ENCODE measurements at places on chromosomes 4 and X.
A peak's percentile ranks its signal among the peaks of the same experiment; 100 is the strongest.

GRCh38 chr4:71870456-71870855 lies 86.6 kb upstream of the GC start:
- no peak for DNase-seq

DNA sequence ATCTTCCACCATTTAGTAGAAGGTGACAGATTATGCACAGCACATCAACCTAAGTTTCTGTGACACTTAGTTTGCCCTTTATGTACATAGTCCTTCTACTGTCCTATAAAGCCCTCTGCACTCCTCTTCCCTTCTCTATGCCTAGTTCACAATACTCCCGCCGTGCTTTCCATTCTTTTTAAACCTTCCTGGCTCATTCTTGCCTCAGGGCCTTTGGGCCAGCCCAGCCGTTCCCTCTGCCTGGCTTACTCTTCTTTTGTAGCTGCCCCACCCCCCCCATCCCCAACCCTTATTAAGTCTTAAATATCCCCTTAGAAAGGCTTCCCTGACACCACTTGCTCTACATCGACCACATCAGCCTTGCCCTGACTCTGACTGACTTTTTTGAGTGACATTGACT lies 33.0 kb downstream of the SGMS2 start:
- DNase-seq: no peak

DNA sequence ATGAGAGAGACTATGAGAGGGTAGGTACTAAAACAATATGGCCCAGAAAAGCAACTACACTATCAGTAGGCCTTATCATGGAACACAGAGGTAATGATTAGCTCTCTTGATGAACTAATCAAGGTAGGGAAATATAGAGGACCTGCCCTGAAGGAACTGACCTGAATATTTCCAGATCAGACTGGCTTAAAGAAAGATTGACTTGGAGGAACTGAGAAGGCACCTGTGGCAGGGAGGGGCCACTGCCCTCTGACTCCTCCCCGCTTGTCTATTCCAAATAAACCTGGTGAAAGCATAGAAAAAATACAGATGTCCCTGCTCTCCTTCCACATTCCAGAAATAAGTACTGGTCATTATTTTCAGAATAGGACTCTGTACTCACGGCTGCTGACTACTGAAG lies 5.5 kb downstream of the RPS6KA6 start:
- DNase-seq: no peak

GRCh38 chrX:151977923-151978322 lies 3.4 kb upstream of the GABRE start:
- DNase-seq: no peak

GRCh38 chr4:183256756-183257385 lies 63.2 kb downstream of the CLDN22 start:
- DNase-seq: no peak

DNA sequence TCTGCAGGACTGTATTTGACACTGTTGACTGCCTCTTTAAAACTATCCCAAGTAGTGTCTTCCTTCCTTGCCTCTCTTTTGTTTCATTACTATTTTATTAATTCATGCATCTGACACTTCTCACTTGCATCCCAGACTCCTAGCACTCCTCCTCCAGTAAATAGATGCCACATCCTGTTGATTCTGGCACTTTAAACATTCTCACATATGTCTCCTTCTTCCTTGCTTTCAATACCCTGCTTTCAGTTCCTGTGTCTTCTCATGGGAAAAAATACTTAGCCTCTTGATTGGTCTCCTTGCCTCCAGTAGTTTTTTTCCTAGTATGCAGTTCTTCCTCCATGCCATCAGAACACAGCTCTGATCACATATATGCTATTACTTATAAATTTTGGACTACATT lies 5.1 kb downstream of the RNF128 start:
- no peak for DNase-seq

- DNase-seq: no peak
These were observed 8.3 kb downstream of the GPRIN3 start for GRCh38 chr4:89299153-89299791.

- DNase-seq: no peak
These were observed 186.1 kb upstream of the CASK start for GRCh38 chrX:42109428-42109827.

- DNase-seq: no peak
These were observed 80.4 kb downstream of the CT47B1 start for GRCh38 chrX:120795301-120795700.

- peak; percentile 57 for DNase-seq
These were observed 969 bp downstream of the STIM2 start for GRCh38 chr4:26861434-26862186.

DNA sequence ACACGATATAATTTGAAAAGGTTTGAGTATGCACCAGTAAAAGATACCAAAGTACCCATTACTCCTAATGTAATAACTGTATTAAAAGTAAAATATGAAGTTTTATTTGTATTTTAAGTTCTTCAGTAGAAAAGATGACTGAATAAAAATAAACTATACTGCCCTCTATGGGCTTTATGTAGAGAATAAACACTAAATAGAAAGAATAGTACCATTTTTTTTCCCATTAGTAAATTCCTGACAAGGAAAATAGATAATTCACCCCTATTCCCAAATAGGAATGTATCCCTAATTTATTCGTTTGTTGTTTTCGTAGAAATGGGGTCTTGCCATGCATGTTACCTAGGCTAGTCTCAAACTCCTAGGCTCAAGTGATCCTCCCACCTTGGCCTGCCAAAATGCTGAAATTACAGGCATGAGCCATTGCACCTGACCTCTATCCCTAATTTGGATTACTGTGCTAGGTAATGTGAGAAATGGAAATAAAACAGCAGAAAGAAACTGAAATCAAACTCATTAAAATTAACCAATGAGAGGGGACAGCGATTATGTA lies 73.6 kb upstream of the COX18 start:
- DNase-seq: no peak

DNA sequence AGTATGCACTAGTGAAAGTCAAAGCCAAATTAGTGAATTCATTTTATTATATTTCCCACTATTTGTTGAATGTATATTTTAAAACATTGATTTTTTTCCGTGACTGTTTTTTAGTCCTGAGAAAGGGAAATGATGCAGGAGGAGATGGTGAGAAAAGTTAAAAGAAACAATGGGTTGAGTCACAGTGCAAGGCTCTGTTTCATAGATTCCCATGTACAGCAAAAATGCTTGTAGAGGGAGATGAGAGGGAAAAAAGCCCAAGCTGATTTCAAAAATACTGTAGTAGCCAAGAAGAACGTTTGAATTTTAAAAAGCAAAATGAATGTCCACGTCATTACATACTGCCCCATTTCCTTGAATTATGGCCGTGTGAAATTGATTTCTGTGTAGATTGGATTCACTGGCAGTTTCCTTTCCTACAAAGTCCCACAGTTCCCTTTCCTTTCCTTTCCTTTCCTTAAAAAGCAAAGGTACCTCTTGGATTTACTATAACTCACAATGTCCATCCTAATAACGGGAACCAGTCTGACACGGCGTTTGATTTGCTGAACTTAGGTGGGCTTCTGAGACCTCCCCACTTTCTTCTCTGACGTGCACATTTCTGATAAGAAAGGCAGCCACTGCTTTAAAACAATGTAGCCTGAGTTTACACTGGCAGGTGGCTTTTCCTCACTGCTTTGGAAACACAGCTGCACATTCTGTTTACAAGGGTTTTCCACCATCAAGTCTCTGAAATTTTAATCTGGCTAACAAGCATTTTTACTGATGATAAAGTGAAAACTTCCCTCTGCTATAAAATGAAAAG lies 63.7 kb downstream of the SPCS3 start:
- DNase-seq: no peak

- DNase-seq: no peak
These were observed 52.0 kb downstream of the INTS6L start for GRCh38 chrX:135572436-135572835.

DNA sequence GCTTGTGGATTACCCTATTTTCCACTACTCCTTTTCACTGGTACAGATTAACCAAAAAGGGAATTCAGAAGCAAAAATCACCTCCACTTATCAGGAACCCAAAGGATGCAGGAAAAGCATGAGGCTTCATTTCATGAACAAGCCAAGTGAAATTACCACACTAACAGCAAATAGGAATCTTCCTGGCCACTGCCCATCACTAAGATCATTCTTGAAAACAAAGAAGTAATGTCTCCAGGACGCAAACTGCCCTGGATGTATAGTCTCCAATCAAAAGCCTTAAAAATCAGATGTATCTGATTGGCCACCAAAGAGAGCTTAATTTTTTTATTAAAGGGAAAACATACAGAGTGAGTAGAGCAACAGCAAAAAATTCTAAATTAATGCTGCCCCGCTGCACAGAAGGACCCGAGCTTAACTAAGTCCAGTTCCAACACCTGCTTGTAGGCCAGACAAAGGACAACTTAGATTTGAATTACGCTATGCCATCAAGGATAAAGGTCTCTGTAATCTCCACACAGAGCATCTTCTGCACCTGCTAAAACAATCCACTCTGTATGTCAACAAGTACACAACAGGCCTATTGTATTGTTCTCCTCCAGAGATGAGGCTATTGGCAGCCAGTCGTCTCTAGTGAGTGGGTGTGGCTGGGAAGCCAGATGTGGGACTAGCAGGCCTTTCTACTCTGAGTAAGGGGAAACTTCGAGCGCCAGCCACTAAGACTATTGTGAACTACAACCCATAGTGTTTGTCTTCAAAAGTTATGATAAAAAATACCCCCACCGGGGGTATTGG lies 12.4 kb downstream of the ZDHHC9 start:
- no peak for DNase-seq

DNA sequence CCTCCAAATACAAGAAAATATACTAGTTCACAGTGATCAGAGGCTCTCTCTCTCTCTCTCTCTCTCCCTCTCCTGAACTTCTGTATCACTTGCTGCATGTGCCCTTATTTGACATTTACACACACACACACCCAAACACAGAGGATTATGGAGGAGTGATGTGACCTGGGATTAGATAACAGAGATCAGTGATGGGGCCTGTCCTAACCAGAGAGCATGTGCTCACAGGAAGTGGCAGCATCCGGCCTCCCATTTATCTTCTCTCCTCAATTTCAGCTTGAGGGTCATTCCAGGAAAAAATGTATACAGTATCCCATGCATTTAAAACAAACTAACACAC lies 143.0 kb downstream of the TSPAN5 start:
- DNase-seq: no peak

DNA sequence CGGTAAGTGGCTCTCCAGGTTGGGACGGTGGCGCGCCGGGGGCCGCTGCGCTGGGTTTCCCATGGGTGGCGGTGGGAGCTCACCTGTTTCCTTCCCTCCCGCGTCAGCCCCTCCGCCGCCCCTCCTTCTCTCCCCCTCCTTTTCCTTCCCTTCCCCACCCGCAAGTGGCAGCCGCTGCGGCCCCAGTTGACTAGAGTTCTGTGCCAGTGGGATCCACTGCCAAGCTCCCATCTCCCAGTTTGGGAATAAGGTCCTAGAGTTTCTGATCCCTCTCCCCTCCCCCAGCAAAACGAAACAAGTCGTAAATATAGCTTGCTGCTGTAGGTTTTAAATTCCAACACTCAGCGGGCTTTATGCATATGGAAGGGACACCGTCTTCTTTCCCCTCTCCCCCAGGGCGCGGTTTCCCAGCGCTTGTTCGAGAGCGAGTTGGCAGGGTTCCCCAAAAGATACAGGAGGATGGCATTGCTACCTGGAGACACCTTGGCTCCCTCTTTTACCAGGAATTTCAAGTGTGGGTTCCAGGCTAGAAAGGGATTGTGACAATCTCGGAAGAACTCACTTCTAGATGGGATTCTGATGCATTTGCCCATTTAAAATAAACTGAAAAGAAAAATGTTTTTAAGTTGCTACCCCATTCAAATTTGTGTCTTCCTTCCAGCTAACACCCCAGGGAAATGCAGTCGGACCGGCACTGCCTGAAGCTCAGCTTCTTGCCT lies 1.2 kb downstream of the TLL1 start:
- DNase-seq: no peak

DNA sequence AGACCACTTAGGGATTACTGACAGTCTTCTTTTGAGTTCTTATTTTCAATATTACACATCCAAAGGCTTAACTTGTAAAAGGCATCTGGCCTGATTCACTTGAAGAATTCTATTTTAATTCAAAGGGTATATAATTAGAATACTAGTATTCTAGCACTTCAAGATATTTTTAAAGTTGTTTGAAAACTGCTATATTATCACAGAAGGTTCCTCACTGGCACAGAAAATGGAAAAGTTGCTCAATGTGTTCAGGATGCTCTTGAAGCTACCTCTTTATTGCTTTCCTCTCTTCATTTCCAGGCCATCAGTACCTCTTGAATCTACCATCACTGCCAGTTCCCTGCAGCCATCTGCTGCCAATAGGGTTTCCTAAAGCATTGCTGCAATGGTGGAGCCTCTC lies 271.4 kb downstream of the KCNIP4 start:
- no peak for DNase-seq

- no peak for DNase-seq
These were observed 119.2 kb downstream of the IRF2 start for GRCh38 chr4:184355111-184355604.

DNA sequence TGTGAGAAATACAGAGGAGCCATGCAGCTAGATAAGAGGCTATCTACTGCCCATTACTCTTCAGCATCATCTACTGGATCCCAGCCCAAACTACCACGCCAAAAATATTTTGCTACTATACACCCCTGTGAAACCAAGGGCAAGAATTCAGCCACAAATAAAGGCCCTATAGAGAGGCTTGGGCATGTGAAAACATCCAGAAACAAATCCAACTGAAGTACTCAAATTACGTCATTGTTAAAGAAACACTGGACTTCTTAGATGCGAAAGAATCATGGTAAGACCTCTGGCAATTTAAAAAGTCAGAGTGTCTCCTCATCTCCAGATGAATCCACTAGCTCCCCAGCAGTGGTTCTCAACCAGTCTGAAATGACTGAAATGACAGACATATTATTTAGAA lies 12.8 kb downstream of the NDST3 start:
- DNase-seq: no peak

DNA sequence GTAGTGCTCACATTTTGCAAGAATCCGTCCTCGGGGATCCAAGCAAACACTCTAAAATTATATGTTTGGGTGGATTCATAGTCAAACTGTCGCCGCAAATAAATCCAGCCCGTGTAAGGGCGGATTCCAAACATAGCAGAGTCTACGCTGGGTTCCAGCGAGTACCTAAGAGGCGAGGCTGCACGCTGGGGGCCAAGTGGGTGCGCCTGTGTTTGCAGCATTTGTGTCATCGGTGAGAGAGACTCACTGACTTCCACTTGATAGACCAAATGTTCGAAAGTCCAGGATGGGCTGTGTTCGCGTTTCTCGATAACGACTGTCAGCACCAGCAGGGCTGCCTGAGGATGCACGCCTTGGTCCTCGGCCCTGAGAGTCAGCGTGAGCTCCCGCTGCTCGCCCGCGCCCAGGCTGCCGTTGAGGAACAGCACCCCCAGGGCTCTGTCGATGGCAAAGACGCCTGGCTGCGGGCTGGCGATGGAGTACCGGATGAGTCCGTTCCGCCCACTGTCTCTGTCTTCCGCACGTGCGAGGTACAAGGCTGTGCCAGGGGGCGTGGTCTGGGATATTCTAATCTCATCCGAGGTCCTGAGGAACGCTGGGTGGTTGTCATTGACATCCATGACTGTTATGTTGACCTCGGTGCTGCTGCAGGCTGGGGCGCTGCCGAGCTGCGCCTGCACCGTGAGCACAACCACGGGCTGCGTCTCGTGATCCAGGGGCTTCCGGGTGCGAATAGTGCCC lies 158.7 kb downstream of the DCHS2 start:
- DNase-seq: no peak

GRCh38 chr4:169189372-169189771 lies 81.4 kb downstream of the SH3RF1 start:
- no peak for DNase-seq

GRCh38 chr4:62901101-62901500 lies 1508.1 kb downstream of the TECRL start:
- no peak for DNase-seq

- no peak for DNase-seq
These were observed 4.0 kb downstream of the SRPX start for GRCh38 chrX:38216642-38217041.
